ENCODE measurements at places on chromosomes 12 and 14.

DNA sequence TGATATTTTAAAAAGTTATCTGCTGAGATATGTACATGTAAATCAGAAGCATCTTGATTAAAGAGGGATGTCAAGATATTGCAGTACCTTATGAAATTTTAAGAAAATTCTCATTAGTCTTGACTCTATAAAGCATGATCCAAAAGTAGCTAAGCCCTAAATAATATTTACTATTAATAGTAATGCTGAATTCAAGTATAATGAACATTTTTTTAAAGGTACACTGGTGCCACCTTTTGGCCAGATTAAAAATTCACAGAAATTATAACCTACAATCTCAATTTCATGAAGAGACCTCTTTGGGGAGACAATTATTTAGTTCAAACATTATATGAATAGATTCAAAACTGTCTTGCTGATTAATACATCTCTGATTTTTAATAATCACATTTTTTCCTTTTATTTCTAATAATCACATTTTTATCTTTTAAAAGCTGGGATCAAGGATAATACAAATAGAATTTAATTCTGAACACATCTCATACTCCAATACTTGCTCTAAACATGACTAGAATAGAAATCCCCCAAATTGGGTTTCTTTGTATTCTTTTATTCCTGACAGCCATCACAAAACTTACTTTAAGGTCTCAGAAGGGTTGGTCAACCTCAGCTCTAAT lies 13.4 kb downstream of the AKAP5 start:
- no peak for DNase-seq

GRCh38 chr12:105455261-105455660 lies 124.8 kb downstream of the C12orf75 start:
- no peak for DNase-seq

- no peak for DNase-seq
Observed at GRCh38 chr14:99032759-99033158, 239.2 kb downstream of the BCL11B start.

GRCh38 chr14:21686468-21686867 lies 12.8 kb upstream of the OR4E1 start:
- no peak for DNase-seq

- no peak for DNase-seq
Observed at GRCh38 chr12:124586756-124587155, 19.3 kb upstream of the NCOR2 start.

DNA sequence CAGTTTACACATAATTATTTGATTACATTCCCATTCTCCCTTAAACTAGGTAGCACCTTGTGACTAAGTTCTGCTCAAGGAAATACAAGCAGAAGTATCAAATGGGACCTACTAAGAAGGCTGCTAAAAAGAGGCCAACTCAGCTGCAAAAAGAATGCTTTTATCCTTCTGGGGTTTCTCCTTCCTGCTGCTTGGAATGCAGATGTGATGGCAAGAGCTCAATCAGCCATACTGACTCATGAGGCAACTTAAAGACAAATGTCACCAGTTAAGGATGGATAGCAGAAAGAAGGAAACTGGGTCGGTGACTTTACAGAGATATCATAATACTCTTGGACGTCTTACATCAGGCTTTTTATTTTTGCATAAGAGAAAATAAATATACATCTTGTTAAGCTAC lies 38.0 kb upstream of the RAP1B start:
- DNase-seq = no peak

DNA sequence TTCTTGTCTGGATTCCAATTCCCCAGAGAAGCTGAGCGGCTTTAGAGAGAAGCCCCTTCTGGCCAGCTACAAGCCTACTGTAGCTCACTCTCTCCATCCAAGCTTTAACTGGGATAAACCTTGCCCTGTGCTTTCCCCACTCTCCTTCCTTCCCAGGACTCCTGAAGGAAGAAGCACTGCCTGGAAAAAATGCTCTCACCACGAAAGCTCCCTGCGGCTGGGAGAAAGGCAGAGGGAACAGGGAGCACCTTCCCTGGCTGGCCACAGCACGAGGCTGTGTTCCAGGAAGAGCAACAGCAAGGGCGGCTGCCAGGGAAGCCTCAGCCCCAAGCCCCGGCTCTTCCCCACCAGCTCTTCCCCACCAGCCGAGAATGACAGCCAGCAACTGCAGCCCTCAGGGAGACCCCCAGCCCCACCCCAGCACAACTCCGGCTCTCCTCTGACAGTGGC lies 40.8 kb upstream of the PNMA1 start:
- DNase-seq = no peak

- DNase-seq = no peak
Observed at GRCh38 chr12:111841236-111841749, 735 bp upstream of the MAPKAPK5 start.

- no peak for DNase-seq
Observed at GRCh38 chr12:86194721-86195120, 61.5 kb downstream of the MGAT4C start.

GRCh38 chr12:62196146-62196545 lies 64.1 kb upstream of the USP15 start:
- DNase-seq = no peak

DNA sequence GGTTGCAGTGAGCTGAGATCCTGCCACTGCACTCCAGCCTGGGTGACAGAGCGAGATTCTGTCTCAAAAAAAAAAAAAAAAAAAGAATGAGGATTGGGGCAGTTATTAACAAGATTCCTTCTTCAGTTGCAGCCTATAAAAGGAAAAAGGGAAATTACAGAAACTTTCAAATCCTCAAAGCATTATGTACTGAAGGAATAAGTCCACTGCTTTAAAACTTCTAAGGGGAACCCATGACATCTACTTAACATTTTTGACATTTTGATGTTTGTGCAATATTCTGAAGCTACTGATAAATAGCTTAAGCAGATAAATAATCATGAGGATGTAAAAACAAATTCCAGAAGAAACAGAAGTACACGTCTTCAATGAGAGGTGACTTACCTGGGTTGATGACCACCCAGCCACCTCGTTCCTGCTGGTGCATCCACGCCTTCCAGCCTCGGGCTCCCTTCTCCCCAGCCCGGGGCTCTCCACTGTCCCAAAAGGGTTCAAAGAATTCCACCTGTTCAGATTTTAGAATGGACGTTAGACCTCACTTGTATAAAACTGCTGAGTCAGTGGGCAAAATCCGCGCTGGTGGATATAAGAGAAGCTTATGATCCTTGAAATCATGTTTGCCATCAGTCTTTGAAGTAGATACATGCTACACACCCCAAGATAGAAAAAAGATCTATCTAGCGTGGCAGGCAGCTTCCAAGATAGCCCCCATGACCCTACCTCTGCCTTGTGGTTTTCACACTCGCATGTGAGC lies 33.7 kb downstream of the NRDE2 start:
- no peak for DNase-seq

GRCh38 chr14:83534995-83535394 lies 1994.9 kb upstream of the FLRT2 start:
- DNase-seq = no peak

DNA sequence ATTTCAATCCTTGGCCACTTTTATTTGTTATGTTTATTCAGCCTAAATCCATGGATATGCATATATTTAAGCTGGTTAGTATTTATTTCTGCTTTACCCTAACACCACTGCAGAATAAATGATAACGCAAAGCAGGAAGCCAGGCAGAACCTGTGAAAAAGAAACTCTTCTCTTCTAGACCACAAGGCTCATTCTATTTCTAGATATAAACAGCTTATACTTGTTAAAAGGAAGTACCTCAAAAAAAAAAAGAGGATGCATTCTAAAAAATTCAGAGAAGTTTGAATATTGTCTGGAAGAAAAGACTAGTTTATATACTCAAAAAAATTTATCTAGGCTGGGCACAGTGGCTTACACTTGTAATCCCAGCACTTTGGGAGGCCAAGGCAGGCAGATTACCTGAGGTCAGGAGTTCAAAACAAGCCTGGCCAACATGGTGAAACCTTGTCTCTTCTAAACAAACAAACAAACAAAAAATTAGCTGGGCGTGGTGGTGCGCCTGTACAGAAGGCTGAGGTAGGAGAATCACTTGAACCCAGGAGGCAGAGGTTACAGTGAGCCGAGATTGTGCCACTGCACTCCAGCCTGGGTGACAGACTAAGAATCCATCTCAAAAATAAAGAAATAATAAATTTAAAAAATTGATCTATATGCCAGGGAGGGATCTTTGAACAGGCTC lies 55.8 kb downstream of the GALNT4 start:
- no peak for DNase-seq

- no peak for DNase-seq
Observed at GRCh38 chr12:54173066-54173726, 15.6 kb downstream of the SMUG1 start.

- DNase-seq = no peak
Observed at GRCh38 chr14:81455390-81455789, 55.3 kb upstream of the STON2 start.

- no peak for DNase-seq
Observed at GRCh38 chr12:130780325-130780724, 58.7 kb downstream of the STX2 start.

- no peak for DNase-seq
Observed at GRCh38 chr14:74586681-74587362, 25.2 kb downstream of the LTBP2 start.

All from stimulated activated CD4-positive, alpha-beta T cell treated with anti-CD3 and anti-CD28 coated beads, TNF-alpha, amount 100 ng/mL, for 4 hours (primary cell).